ENCODE measurements at places on chromosomes 11 and 22.

- DNase-seq, result no peak
Measured at GRCh38 chr11:27886857-27887256, 186.6 kb upstream of the BDNF start.

DNA sequence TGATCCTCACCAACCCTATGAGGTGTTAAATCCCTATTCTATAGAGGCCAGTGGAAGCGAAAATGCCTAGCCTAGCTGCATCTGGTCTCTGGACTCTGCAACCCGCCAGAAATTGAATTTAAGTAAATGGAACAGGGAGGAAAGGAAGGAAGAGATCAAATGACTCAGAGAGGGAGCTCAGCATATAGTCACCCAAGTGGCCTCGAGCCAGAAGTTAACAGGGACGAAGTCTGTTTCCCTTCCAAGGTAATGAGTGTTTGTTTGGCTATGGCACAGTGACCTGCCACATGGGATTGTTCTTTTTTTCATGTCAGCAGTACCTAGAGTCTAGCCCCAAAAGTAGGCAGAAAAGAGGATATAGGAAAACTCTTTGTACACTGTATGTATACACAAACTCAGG, 66.3 kb downstream of the PAK1 start:
- no peak for DNase-seq

DNA sequence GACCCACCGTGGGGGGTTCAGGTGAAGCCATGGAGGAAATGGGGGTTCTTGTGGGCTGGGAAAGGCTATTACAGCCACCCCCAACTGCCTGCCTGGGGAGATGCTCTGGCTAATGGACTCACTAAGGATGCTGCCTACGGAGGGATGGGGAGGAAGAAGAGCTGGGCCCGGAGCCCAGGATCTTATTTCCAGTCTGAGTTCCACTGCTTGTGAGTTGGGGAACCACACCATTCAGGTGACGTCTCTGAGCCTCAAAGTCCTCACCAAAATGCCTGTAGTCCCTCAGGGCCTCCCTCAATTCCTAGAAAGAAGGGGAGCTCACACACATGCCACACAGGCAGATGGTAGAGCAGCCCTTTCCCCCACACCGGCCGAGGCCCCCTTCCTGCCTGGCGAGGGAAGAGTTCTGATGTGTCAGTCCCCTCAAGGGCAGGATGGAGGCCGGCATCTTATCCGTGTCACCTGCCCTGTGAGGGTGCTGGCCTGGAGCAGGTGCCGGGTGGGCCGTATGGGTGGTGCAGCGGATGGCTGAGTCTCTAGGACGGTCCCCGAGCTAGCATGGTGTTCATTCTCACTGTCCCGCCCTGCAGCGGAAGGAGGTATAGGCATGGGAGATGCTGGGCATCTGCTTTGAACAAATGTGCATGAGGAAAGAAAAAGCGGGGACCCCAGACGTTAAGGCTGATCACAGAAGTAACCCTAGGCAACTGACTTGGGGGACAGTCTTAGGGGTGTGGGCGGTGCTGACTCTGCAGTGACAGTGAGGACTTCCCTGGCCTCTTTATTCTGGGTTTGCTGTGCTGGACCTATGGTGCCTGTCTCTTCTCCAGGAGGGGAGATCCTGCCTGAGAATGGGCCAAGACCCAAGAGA, 15.7 kb downstream of the MRGPRF start:
- DNase-seq, result no peak

GRCh38 chr22:39266398-39267030, 21.7 kb upstream of the PDGFB start:
- no peak for DNase-seq

DNA sequence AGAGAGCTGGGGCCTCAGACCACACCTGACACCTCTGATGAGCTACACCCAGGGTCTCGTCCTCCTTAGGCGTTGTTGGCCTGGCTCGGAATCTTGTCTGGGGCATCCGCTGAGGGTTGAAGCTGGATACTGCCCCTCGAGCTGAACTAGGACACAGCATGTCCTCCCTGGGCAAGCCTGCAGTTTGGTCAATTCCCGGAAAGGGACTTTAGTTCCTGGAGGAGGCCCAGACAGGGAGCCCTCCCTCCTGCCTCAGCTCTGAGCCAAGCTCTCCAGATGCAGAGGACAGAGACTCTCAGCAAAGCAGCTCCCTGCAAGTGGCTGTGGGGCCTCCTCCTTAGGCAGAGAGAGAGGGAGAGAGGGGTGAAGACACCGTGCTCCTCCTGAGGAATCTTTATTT, 4.9 kb downstream of the APOL3 start:
- no peak for DNase-seq

DNA sequence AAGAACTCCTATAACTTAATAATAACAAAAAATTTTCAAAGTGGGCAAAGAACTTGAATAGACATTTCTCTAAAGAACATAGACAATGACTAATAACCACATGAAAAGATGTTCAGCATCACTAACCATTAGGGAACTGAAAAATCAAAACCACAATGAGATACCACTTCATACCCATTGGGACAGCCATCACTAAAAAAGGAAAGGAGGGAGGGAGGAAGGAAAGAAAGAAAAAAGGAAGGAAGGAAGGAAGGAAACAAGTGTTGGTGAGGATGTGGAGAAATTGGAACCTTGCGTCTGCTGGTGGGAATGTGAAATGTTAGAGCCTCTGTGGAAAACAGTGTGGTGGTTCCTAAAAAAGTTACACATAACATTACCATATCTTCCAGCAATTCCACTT, 55.8 kb downstream of the MS4A13 start:
- no peak for DNase-seq

DNA sequence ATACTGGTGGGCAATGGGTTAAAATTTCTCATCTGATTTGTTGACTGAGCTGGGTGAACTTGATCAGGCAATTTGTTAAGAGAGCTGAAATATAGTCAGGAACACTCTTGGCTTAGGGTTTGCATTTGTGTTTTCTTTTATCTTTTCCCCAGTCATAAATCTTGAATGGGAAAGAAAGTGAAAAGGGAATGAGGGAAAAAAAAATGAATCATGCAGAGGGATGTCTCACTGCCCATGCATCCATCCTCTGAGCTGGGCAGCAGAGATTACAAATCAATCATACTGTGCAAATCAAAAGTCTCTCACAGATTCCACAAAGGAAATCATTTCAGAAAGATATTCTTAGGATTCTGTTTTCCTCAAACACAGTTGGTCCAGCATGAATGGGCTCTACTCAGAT, 174.2 kb upstream of the MPPED2 start:
- no peak for DNase-seq

DNA sequence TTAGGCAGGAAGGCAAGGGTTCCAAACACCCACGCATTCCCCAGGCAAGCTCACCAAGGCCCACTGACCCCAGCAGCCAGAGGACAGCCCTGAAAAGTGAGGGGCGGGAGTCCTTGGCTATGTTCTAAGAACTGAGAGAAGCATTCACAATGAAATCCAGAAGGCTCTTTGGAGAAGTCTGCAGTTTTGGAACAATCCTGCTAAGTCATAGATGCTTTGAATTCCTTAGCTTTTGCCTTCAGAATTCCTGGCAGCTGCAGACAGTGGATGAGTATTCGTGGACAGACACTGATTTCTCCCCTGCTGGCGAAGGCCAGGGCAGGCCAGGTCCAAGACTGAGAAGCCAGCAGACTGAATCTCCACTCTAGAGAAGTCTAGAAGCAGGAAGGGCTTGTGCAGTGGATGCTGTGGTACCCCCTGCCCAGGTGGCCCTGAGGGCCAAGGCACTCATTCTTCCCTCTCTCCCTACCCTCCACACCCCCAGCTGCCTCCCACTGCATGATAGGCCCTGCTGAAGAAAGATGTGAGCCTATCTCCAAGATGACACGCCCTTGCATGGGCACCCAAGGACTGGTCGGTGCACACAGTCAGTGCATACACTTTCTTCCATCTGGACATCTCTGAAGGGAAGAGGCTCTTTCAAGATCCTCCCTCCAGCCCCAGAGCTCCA, 133.2 kb upstream of the TEAD1 start:
- no peak for DNase-seq

- DNase-seq, result no peak
Measured at GRCh38 chr11:121595717-121596161, 143.0 kb upstream of the SORL1-AS1 start.

- no peak for DNase-seq
Measured at GRCh38 chr11:44747316-44747715, 20.6 kb downstream of the TSPAN18 start.

GRCh38 chr11:89177691-89178231, at the start of gene TYR:
Gene TYR, plus strand, starts transcription at chr11:89177875. Its CDS starts 79 bp downstream, at chr11:89177954.
- DNase-seq, result no peak

- no peak for DNase-seq
Measured at GRCh38 chr11:1298695-1299492, 10.5 kb downstream of the TOLLIP start.

DNA sequence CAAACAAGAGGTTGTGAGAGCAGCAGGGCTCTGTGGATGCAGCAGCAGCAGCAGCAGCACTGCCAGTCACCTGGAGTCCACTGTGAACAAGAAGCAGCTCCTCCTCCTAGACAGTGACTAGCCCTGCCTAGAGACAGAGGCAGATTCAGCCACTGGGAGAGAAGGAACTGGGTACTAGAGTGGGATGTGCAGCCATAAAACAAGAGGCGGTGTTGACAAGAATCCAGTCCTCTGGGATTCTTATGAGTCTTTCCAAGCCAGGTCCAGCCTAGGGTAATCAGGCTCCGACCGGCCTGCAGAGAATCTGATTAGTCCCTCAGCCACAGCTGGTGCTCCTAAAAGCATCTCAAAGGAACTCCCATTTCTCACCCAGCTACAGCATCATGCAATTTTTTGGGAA, 83.9 kb upstream of the USP47 start:
- no peak for DNase-seq

DNA sequence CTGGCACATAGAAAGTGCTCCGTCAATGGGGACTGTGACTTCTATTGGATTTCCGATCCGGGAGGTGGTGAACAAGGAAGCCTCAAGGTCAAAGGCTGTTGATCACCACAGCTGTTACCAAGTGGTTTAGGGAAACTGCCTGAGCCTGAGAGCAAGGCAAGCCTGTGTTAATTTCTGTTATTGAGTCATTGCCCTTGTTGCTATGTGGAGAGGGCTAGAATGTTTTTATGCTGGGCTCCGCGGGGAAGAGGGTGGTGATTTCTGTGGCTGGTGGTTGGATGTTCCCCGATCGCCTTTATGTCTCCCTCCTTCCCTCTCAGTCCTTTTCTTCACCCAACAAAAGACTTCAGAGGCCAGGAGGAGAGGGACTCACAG, 108.5 kb upstream of the ALX4 start:
- no peak for DNase-seq

- peak; percentile 42 for DNase-seq
Measured at GRCh38 chr22:32644252-32645100, 157.0 kb upstream of the TIMP3 start.

DNA sequence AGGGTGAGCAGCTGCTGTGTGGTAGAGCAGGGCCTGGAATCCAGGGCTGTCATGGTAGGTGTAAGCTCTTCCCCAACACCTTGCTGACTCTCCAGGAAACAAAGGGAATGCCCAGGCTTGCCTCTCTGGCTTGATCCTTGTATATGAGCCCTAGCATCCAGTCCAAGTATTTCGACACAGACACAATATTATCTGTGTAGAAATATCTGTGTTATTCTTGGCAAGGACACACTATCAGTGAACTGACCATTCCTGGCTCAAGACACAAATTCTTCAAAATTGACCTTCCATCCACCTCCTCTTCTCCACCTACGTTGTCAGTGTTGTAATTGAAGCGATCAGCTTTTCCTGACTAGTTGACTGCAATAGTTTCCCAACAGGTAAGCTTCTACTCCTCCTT, 312.0 kb upstream of the NARS2 start:
- no peak for DNase-seq

DNA sequence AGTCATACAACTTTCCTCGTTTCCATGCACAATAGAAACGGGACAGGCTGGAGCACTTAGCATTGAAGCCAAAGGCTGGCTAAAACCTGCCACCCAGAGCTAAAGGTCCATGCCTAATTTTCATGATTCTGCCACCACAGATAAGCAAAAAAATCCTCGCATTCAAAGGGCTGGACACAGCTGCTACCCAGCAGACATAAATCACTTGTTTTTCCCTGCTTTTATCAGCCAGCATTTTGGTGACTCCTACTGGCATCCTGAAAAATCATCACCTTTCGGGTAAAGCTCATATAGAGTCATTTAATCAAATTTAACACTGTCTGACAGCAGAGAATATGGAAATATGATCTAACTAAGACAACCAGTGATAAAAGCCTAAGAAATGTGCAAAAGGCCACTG, 37.9 kb downstream of the ALG9 start:
- DNase-seq, result no peak

GRCh38 chr22:19082101-19082500, 40.1 kb downstream of the DGCR2 start:
- DNase-seq, result no peak

DNA sequence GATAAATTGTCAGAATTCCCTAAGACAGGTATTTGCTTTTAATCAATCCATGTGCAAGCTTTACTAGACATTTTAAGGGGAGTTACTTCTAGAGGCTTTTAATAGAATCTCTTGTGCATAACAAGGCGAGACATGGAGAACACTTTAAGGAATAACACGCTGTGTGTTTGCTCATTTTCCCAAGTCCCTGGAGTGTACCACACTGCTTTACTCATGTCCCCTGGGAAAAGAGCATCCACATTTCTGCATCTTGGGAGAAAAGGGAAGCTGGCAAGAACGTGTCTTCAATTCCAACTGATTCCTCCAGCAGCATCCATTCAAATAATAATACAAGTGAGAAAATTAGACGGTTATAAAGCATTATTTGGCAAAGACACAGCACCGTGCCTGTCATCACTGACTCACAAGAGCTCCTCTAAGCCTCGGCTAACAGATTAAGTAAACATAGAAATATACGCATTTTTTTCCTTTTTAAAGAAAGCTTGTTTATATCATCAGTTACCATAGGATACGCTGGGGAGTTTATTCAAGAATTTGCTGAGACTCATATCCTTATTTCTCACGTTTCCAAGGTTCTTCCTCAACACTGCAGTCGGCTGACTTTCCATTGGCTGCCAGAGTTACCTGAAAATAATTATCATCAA, 121.5 kb downstream of the CD44 start:
- DNase-seq, result no peak

GRCh38 chr11:86672007-86672621, at the start of gene ME3:
Gene ME3, minus strand, starts transcription at chr11:86672616.
- peak; percentile 57 for DNase-seq

DNA sequence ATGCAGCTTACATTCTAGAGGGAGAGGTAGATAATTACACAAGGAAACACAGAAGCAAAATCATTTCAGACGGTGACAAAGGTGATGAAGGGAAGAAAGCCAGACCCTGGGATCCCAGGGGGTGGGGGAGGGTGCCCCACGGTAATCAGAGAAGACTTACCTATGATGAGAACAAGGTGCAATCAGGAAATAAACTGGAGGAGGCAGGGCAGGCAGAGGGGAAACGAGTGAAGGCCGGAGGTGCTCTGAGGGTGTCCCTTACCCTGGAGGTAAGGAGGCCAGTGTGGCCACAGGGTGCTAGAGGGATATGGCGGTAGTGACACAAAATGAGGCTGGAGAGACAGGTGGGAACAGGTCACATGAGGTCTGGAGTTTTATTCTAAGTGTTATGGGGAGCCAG, 13.9 kb upstream of the SCGB1A1 start:
- DNase-seq, result no peak

DNA sequence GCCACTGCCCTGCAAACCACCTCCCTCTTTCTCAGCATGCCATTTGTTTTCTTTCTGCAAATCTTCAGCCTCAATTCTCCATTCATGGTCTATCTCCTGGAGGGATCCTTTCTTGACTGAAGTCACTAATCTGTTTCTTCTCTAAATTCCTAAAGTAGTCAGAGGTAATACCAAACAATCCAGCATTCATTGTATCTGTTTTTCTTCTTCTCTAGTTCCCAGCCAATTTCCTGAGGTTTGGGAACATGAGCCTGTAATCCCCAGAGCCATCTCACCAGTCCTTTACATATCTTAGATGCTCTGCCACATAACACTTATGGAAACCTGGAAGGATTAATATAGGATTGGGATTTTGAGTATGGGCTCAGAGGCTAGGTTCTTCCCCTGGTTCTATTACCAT, 86.5 kb downstream of the MICAL2 start:
- DNase-seq, result no peak
